Activated CD8-positive, alpha-beta T cell treated with anti-CD3 and anti-CD28 coated beads for 36 hours (primary cell): ENCODE measurements at places on chromosomes 13 and 19. TPM values are rescaled to one million over a fixed set of nuclear protein-coding genes. Genes with fewer than 3 reads are reported as not detected.
A peak's percentile ranks its signal among the peaks of the same experiment; 100 is the strongest.

GRCh38 chr13:37954191-37954590 is 84.6 kb upstream of the TRPC4 start:
- H3K27ac ChIP-seq = no peak overlapping the region
- no peaks in the 10 kb centered on the region for H3K4me1 ChIP-seq
- no peaks in the 10 kb centered on the region for H3K27me3 ChIP-seq
- DNase-seq = no peak
- H3K4me3 ChIP-seq = no peak overlapping the region
- H3K36me3 ChIP-seq = no peaks in the 10 kb centered on the region

- DNase-seq = no peak
- H3K4me3 ChIP-seq = peak overlapping the region; percentile 26
Measured at GRCh38 chr19:35929876-35930275, 6.3 kb upstream of the LRFN3 start.

DNA sequence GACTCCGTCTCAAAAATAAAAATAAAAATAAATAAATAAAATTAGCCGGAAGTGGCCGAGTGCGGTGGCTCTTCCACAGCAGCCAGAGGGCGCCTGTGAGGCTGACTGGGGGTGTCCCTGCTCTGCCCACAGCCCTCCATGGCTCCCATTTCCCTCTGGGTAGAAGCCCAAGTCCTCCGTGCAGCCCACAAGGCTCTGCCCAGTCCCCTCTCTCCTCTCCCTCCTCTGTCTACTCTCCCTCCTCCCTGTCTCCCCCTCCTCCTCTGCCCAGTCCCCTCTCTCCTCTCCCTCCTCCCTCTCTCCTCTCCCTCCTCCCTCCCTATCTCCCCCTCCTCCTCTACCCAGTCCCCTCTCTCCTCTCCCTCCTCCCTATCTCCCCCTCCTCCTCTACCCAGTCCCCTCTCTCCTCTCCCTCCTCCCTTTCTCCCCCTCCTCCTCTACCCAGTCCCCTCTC is 20.4 kb downstream of the MISP start:
- peaks cover 5% of the 10 kb centered on the region for H3K27me3 ChIP-seq
- DNase-seq = peak; percentile 68
- H3K4me1 ChIP-seq = peaks cover 3% of the 10 kb centered on the region
- no peak overlapping the region for H3K4me3 ChIP-seq

DNA sequence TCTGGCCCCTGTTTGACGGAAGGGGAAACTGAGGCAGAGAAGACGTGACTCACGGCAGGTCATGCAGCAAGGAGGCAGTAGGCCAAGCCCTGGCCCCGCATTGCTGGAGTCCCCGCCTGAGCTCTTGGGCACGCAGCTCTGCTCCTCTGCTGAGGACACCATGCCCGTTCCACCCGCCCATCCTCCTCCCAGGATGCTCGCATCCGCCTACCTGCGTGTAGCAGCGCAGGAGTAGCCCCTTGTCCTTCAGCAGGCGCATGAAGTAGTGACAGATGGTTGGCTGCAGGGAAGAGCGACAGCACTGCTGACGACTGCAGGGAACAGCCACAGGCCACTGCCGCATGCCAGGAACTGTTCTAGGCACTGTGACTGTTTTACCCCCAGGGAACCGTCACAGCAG is 10.5 kb downstream of the SIRT2 start:
- H3K4me3 ChIP-seq = no peak overlapping the region
- no peak for DNase-seq
- H3K36me3 ChIP-seq = no peaks in the 10 kb centered on the region
- H3K27me3 ChIP-seq = no peaks in the 10 kb centered on the region

KANK3 gene
- 3.6 TPM for total RNA-seq
